ENCODE measurements at places on chromosomes 5 and 9. TPM values are rescaled to one million over a fixed set of nuclear protein-coding genes. Genes with fewer than 3 reads are reported as not detected.

GRCh38 chr5:66408576-66408975 lies 187.6 kb upstream of the MAST4 start:
- no peak for DNase-seq

DNA sequence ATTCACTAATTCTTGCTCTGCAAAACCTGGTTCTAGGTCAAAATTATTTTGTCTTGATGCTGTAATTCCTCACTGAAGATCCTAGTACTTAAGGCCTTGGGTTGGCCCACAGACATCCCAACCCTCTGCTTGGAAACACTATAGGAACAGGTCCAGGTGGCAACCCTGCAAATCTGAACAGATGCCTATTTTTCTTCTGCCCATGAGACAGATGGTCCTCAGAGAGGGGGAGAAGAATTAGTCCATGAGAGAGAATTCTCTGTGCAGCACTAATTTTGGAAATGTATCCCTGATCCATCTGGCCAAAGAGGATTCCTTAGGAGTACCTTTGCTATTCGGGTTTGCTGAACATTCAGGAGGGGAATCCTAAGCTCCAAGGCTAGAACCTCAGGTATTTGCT lies 156.3 kb downstream of the ELAVL2 start:
- DNase-seq: no peak

GRCh38 chr9:109510506-109510905 lies 12.4 kb upstream of the PTPN3 start:
- DNase-seq: no peak

- no peak for DNase-seq
Measured at GRCh38 chr9:126386088-126386487, 59.5 kb downstream of the MVB12B start.

DNA sequence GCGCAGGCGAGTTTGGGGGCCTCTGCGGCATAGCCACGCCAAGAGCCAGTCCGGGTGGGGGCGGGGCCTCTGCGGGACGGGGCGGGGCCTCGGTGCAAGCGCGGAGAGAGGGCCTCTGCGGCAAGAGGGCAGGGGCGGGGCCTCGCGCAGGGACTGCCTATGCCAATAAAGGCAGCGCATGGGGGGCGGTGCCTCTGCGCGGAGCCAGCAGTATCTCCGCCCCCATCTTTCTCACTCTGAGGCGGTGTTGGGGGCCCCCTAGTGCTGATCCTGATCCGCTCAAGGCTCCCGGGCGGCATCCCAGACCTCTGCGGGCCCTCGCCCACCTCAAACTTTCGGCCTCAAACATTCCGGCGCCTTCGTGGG lies 9.2 kb upstream of the GPRIN1 start:
- peak; percentile 71 for DNase-seq

DNA sequence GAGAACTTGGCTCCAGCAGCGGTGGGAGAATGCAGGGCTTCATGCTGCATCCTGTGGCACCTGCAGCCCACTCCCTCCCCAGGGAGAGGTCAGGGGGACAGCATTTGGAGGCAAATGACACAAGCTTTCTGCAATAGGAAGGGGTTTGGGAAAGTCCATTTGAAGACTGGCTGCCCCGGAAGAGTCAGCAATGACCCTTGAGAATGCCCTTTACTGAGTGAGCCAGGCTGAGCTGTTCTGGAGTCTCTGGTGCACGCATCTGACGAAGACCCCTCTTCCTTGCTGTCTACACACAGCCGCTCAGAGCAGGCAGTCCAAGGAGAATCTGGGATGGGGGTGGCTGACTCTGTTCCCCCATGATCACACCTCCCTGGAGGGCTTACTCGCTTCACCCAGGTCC lies 5.5 kb upstream of the NXNL2 start:
- DNase-seq: no peak

IL33 gene
- total RNA-seq: not detected

NEUROG1 gene
- total RNA-seq: not detected

QRFP gene
- not detected for total RNA-seq

NRG2 gene
- total RNA-seq: 0.23 TPM

SLC34A3 gene
- total RNA-seq: not detected
